ENCODE measurements at places on chromosomes 3 and 15.

GRCh38 chr3:12719541-12719940 lies 39.5 kb downstream of the TMEM40 start:
- DNase-seq = no peak

DNA sequence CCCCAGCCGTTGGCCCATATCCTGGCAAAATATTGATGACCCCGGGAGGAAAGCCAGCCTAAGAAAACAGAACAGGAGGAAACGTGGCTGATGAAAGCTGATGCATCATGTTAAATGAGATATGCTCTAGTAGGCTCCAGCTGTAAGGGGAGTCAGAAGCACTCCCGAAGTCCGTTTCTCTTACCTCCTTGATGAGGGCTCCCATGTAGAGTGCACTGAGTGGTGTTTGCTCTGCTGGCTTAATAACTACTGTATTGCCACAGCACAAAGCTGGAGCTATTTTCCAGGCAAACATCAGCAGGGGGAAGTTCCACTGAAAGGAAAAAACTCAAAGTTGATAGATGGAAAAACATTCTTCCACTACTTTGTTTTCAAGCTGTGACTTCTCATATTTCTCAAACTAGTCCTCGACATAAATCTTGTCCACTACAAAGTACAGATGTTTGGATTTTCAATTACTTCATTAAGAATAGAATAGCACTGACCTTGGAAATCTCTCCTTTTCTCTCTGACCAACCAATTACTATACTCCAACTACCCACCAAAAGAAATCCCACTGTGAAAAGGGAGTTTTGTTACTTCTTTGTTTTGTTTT lies 72.7 kb downstream of the ALDH1A2 start:
- no peak for DNase-seq

GRCh38 chr15:71853543-71853942 lies 43.2 kb downstream of the NR2E3 start:
- peak; percentile 11 for DNase-seq

GRCh38 chr15:23039917-23040281 lies 530 bp upstream of the TUBGCP5 start:
- no peak for DNase-seq

GRCh38 chr3:66066963-66067617 lies 28.4 kb upstream of the MAGI1 start:
- DNase-seq = no peak

- no peak for DNase-seq
Observed at GRCh38 chr15:69881766-69882165, 216.0 kb downstream of the TLE3 start.

GRCh38 chr15:44058126-44058525 lies 136.9 kb downstream of the FRMD5 start:
- no peak for DNase-seq

Data from activated CD4-positive, alpha-beta T cell treated with anti-CD3 and anti-CD28 coated beads, Interleukin-2, Interleukin-4, amounts not matched to agents 100 ng/mL and 50 ng/mL, durations not matched to agents 16 hours and 8 hours (primary cell).